ENCODE measurements at places on chromosomes 6 and 20.
A peak's percentile ranks its signal among the peaks of the same experiment; 100 is the strongest.

GRCh38 chr6:157563611-157564284 is 182.8 kb downstream of the ZDHHC14 start:
- no peak for DNase-seq

GRCh38 chr20:16580147-16580546 is 6.9 kb upstream of the KIF16B start:
- peak; percentile 92 for DNase-seq

DNA sequence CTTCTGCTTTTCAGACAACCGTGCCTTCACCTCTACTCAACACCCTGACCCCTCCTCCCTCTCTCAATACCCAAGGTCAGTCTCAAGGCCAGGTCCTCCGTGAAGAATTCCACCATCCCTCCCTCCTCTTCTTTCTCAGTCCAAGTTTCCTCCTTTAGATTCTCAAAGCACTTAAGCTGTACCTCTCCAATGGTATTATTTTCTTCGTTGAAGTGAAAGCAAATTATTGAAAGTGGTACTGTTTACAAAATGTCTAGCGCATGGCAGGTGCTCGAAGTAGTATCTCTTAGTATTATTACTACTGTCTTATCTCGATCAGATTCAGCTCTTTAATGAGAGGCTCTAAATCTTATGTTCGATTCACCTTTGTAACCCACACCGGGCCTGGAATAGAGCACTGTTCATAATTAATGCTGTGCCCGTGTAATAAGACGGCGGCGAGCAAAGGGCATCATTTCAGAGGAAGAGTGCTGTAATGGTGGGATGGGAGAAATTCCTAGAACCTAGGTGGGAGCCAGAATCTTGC is 593 bp upstream of the RALGAPB start:
- DNase-seq = no peak

GRCh38 chr20:24633521-24633920 is 164.1 kb downstream of the SYNDIG1 start:
- no peak for DNase-seq

GRCh38 chr6:151399679-151400078 is 8.3 kb upstream of the ZBTB2 start:
- no peak for DNase-seq

GRCh38 chr6:51841626-51842025 is 245.8 kb downstream of the PKHD1 start:
- DNase-seq = no peak

DNA sequence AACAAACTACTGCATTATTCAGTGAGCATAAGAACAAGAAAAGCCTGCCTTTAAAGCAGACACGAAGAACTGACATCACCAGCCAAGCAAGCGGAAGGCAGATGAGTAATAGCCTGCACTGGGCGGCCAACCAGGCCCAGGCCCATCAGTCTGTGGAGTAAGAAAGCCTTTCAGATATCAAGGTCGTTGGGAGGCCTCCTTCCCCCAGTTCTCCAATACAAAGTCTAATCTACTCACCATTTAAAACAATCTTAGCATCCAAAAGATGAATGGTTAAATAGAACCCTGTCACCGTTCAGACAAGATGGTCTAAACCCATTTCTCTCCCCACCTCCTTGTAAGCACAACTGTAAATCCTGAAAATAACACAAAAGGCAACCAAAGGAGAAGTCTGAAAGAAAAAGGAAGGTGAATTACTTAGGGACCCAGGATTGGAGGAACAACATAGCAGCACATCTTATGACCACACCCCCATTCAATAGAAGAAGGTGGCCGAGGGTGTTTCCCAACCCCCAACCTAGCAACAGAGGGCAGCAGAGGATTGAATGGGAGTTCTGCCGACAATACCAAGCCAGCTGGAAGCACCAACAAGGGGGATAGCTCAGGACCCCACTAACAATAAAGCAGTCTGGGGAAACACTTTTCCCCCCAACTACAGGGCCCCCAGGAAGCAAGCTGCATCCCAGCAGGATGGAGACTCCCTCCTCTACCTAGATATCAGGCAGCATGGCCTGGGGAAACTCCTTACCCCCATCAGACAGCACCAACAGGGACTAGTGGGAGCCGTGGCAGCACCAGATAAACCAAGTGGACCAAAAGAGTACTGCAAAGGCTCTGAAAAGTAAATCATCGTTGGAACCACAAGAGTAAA is 67.9 kb downstream of the ZHX3 start:
- peak; percentile 82 for DNase-seq

DNA sequence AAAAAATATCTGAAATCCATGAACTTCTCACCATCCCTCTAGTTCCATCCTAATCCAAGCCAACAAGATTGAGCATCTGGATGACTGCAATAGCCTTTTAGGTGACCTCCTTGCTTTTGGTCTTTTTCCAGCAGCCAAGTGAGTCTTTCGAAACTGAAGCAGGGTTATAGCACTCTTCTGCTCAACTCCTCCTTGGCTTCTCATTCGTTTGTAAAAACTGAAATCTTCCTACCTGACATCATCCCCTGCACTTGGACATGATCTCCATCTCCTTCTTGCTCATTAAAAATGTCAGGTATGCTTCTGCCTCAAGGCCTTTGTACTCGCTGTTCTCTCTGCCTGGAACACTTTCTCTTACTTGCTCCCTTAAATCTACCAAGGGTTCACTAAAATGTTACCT is 46.0 kb downstream of the STX7 start:
- DNase-seq = peak; percentile 23

GRCh38 chr6:43304882-43305281 is 3.7 kb downstream of the CRIP3 start:
- no peak for DNase-seq

GRCh38 chr20:62875419-62876361 is 14.1 kb upstream of the TCFL5 start:
- DNase-seq = peak; percentile 82

DNA sequence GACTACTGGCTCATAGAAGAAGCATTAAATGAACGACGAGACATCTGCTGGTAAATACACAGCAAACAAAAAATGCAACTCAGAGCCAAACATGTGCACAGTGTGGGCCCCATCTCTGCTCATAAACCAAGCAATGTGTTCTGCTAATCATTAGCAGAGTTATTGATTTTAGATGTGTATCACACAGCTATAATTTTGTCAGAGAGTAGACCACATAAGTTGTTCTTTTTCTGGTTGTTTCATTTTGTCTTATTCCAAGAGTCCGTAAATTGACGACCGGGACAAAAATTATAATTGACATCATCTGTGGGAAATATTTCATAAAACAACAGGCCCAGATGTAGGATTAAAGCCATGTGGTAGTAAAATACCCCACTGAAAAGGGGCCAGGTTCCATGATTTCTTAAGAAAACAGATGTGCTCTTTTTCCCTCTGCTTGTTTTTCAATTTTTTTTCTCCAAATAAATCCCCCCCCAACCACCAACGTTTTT is 423.6 kb downstream of the HAO1 start:
- DNase-seq = no peak

DNA sequence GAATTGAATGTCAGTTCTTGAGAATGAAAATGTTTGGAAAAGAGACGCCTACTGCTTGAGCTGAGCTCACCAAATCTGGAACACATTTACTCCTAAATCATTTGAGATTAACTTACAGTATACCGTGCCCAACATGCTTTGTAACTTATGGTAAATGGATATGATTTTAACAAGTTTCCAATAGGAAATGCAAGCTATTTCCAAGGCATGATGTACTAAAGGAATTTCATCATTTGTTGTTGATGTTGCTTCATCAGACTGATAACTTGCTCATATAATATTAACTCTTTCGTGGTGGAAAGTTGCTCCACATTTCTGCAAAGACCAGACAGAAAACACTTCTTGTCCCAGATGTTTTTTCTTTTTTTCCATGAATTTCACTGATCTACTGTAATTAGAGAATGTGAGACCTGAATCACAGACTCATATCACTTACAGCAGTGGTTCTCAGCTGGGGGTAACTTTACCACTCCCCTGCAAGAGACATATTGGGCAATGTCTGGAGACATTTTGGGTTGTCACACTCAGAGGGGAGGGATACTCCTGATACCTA is 116.6 kb upstream of the TRAF3IP2 start:
- DNase-seq = peak; percentile 55

- peak; percentile 67 for DNase-seq
These were observed 150.5 kb upstream of the PRSS16 start for GRCh38 chr6:27096834-27097511.

DNA sequence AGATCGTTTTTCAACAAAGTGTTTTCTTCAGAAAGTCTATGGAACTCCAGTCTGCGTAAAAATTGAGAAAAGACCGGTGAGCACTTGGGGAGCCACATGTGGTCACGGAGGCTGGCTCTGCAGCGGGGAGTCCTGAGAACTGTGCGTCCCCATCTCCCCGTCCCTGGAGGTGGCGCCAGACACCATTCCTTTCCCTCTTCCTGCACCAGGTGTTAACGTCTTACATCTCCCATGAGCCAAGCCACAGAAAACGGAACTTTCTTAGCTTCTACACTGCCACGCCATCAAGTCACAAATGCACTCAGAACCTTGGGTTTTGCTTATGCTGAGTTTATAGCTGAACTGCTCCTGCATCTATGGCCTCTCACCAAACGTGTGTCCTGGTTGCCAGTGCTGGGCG is 62.6 kb downstream of the GINS1 start:
- DNase-seq = peak; percentile 73

DNA sequence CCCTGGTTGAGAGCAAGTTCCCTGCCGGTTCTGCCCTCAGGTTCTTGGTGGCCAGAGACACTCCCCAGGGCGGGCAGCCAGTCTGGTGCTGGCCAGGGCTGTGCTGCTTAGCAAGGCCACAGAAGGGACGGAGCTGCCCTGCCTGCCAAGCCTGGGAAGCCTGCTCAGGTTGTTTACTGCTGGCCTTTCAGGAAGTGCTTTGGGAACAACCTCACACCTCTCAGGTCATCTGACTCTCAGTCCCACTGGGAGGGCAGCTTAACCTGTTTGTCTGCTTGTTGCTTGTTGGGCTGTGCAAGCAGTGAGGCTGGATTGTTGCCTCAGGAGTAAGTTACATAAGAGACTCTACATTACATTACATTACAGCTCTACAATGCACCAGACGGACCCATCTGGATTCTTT is 75.8 kb upstream of the AFDN start:
- DNase-seq = no peak

DNA sequence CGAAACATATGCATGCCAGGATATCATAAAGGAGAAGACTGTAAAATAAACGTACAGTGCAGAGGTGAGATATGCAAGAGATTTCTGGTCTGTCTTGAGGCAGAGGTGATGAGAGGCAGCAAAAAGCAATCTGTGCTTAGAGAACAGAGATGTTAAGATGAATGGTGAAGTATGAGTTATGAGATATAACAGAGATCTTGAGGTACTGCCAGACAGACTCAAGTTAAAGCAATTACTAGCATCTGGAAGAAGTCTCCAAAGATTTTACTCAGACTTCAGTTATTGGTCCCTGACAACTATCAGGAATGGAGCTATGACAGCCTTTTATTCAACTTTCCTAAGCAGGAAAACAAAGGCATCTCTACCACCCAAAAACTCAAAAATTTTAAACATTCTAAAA is 122.8 kb upstream of the DST start:
- DNase-seq = no peak

GRCh38 chr6:65760285-65760684 is 53.3 kb upstream of the EYS start:
- peak; percentile 60 for DNase-seq

- DNase-seq = no peak
These were observed 74.3 kb downstream of the ARID1B start for GRCh38 chr6:156851454-156851921.

DNA sequence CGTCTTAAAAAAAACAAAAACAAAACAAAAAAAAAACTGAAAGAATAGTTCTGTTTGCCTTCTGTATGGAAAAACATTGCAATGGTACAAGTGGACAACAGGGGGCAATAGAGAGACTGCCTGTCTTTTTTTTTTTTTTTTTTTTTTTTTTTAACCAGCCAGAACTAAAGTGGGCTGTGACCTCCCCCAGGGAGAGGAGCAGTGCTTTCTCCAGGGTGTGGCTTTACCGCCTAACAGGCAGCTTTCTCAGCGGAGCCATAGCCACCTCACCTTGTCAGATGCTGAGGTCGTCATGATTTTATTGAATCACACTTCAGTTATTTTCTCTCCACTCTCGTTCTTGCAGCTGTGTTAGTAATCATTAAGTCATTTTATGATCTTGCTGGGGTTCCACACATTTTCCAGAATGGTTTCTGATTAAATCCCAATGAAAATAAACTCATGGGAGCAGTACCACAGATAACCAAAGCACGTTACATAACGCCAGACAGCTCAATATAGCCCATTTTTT is 78.4 kb downstream of the GMPR start:
- peak; percentile 49 for DNase-seq

DNA sequence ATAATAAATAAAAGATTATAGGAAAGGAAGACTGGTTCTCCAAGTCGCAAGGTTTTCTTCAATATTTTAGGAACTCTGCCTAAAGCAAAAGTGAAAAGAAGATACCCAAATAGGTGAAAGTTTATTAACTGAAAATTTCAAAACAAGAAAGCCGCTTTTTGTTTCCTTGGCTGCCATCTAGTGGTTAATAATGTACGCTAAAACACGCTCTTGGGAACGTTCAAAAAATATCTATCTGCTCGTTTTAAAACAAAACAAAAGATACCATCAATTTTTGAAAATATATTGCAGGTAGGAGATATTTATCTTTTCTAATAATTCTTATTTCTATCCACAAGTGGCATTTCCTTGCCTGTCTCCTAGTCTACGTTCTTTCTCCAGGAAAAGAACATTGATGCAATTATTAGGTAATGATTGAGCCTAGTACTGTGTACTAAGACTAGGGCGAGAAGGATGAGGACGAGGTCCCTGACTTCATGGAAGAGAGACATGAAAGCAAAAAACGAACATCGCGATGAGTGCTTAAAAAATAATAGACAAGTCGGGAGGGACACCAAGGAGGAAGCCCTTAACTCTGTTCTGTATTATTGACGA is 97.2 kb downstream of the SPTLC3 start:
- DNase-seq = peak; percentile 51

- peak; percentile 7 for DNase-seq
These were observed 80.2 kb upstream of the SLC2A12 start for GRCh38 chr6:134132494-134133141.

DNA sequence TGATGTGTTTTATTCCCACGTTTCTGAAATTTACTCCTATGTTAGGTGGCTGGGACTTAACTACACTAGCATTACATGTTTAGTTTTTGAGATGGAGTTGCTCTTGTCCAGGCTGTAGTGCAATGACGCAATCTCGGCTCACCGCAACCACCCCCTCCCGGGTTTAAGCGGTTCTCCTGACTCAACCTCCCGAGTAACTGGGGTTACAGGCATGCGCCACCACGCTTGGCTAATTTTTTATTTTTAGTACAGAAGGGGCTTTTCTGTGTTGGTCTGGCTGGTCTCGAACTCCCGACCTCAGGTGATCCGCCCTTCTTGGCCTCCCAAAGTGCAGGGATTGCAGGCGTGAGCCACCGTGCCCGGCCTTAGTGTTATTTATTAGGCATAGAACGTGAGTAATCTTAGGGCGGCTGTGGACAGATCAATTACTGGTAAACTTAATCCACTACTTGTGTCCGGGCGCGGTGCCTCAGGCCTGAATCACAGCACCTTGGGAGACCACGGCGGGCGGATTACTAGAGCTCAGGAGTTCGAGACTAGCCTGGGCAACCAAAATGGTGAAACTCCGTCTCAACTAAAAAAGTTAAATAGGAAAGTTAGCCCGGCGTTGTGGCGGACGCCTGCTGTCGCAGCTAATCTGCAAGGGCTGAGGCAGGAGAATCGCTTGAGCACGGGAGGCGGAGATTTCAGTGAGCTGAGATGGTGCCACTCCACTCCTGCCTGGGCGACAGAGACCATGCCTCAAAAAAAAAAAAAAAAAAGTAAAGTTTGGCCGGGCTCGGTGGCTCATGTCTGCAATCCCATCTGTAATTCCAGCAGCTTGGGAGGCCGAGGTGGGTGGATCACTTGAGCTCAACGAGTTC is 123.7 kb upstream of the BTN3A2 start:
- no peak for DNase-seq

GRCh38 chr6:150546457-150546856 is 53.2 kb upstream of the PLEKHG1 start:
- no peak for DNase-seq
